Stimulated activated naive CD8-positive, alpha-beta T cell treated with anti-CD3 and anti-CD28 coated beads, Interleukin-15, amount 100 ng/mL, for 72 hours (primary cell): ENCODE measurements at places on chromosomes 3 and 15.
A peak's percentile ranks its signal among the peaks of the same experiment; 100 is the strongest.

DNA sequence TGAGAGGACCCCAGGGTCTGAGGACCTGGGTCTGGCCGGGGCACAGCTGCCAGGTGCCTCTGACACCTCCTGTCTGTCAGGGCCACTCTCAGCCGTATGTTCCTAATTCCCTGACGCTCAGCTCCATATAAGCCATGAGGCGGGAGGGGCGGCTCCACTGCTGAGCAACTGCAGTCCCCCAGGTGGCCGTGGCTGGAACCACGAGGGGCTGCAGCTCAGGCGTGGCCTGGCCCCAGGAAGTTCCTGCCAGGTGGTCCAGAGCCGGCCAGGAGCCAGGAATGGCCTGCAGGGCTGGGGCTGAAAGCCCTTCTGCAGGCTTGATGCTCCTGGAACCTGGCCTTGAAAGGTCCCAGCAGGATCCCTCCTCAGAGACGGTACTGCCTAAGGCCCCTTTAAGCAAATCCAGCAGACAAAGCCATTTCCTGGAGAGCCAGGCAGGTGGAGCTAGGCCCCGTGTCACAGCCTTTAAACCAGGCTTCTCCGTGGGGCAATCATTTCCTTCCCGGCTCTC is 118.0 kb downstream of the CHSY1 start:
- DNase-seq, result no peak

GRCh38 chr3:124592658-124593441 is 137.4 kb upstream of the UMPS start:
- DNase-seq, result peak; percentile 17

DNA sequence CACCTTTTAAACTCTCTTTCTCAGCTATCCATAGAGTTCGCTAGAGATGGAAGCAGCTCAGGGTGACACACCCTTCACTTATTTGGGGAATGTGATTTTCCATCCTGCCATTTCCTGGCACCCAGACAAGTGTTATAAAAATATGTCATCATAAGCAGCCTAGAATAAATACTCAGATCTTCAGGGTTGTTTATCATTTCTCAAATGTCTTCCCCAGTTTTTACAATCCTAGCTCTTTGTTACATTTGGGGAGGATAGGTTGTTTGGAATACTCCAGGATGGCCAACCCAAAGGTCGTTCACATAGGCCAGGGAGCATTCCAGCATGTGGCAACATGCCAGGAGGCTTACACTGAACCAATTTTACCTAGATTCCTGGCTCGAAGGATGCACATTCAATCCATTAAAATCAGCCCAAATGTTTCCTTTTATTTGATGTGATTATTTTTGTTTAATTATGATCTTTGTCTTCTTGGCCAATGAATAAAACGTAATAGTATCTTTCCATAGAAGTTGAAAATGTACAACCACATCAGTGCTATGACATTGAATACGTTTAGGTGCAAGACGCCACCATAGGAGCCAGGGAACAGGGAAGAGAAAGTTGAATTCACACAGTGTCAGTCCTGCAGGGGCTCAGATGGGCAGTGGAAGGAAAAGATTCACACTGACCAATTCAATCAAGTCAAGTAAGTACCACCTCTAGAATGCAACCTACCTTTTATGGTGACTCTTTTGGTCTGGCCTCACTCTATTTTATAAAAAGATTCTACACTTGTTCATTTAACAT is 537.7 kb upstream of the MDFIC2 start:
- no peak for DNase-seq

DNA sequence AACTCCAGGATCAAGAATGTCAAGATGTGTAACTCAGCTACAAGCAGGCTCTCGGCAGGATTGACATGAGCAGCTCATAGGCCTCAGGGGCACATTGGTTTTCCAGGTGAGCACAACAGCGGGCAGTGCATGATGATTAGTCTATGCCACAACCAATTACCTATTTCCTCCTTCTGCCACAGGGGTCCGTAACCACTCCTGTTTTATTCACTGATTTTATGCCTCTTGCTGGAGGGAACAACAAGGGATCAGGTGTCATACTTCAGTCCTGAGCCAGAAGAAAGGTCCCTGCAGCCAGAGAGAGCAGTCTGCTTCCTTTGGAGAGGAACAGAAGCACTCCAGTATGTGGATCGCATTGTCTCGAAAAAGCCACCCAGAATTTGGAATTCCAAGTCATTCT is 35.1 kb upstream of the PTPRG start:
- DNase-seq, result no peak

DNA sequence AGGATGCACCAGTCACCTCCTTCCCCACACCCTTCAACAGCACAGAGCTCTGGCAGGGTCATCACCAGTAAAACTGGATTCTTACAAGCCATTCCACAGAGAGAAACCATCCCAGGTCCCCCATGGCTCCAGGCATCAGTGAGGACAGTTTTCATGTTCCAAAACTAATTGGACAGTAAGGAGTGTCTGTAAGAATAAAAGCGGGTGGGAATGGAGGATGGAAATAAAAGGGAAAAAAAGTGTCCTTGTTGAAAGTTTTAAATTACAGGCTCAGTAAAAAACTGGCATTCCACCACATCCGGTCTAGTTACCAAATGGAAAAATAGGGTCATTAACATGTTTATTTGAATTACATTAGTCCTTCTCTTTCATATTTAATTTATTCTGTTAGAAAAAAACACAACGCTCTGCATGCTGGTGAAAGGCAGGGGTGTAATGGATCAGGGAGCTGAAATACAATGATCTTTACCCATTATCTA is 117.4 kb downstream of the TIGIT start:
- no peak for DNase-seq

DNA sequence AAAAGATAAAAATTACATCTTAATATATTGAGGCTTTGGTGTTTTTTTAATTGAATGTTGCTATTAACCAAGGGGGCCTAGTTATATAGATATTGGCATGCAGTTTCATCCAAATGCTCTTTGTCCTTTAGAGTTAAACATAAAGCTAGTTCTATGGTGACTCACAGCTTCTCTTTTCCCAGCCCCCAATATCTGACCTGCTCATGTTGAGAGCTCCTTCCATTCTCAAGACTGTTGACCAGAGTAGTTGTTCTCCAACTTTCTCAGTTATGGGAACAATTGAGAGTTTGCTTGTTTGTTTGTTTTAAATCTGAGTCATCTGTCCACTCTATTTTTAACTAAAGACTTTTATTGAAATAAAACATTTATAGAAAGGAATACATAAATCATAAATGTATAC is 15.8 kb upstream of the RARB start:
- DNase-seq, result no peak

GRCh38 chr15:67495585-67495984 is 25.3 kb upstream of the C15orf61 start:
- DNase-seq, result no peak
